ENCODE measurements at places on chromosomes 3 and 15.

- DNase-seq = peak; percentile 61
Measured at GRCh38 chr3:4825436-4826236, 153.6 kb upstream of the BHLHE40 start.

- no peak for DNase-seq
Measured at GRCh38 chr3:157841029-157841428, 265.2 kb downstream of the SHOX2 start.

DNA sequence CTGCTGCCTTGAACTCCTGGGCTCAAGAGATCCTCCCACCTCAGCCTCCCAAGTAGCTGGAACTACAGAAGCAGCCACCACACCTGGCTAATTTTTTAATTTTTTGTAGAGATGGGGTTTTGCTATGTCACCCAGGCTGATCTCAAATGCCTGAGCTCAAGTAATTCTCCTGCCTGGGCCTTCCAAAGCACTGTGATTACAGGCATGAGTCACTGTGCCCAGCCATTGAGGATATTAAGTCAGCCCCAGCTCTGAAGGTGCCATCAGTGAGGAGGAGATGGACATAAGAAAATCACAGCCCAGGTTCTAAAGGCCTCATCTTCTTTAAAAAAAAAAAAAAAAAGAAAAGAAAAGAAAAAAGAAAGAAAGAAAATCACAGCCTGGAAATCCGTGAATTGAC is 26.6 kb upstream of the PSTPIP1 start:
- DNase-seq = no peak

- no peak for DNase-seq
Measured at GRCh38 chr3:113070681-113071113, 79.9 kb downstream of the GTPBP8 start.

DNA sequence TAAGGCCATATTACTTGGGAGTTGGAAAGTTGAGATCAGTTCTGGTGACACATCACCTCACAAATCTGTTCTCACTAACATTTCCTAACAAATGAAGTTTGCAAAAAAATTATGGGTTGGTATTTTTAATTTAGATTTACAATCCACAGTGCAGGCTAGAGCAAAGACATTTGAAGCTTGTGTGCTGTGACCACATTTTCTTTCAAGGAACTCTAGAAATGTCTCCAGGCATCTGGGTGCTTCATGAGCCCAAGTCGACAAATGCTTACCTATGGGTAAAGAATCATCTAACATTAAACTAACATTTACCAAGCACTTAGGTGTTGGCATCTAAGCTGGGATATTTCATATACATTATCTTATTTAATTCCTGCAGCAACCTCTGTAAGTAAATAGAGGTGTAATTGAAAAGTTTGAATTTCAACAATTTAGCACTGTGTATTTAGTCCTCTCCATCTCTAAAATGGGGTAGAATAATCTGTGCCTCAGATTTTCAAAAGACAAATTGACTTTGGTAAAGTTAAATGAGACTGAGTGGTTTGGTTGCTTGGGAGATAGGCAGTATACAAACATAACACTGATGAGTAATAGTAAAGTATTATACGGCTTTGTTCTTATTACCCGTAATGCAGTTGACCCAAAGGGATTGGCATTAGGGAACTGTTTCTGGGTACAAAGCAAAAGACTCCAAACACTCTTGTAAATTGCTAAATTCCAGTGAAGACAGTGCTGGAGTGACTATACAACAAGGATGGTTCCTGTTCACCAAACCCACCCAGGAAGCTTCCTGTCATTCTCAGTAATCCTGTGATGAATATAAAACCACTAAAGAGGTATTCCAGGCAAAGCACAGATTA is 162.5 kb downstream of the TPRG1 start:
- no peak for DNase-seq

DNA sequence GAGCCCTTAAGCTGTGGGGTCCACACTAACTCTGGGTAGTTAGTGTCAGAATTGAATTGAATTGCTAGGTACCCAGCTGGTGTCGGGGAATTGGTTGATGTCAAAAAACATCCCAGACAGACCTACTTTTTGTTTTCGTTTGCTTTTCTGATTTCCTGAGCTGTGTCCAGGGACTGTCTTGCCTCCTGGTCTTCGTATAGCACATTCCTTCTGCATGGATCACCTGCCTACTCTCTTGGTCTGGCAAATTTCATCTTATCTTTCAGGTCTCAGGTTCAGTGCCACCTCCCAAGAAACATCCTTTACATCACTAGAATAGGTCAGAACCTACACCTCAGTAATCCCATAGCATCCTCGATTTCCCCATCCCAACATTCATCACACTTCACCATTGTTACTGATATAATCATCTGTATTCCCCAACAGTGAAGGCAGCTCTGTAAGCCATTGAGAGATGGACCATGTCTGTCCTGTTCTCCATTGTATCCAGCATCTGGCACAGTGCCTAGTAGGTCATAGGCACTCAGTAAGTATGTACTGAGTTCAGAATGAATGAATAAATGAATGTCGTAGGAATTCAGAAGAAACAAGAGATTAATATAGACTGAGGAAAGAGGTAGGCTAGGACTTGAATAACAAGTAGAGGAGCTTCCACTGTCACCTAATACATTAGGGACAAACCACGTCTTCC is 81.2 kb downstream of the ANP32A start:
- DNase-seq = no peak

GRCh38 chr15:39784638-39785037 is 2.0 kb upstream of the FSIP1 start:
- DNase-seq = no peak

- peak; percentile 5 for DNase-seq
Measured at GRCh38 chr15:94387849-94388441, 156.6 kb downstream of the MCTP2 start.

DNA sequence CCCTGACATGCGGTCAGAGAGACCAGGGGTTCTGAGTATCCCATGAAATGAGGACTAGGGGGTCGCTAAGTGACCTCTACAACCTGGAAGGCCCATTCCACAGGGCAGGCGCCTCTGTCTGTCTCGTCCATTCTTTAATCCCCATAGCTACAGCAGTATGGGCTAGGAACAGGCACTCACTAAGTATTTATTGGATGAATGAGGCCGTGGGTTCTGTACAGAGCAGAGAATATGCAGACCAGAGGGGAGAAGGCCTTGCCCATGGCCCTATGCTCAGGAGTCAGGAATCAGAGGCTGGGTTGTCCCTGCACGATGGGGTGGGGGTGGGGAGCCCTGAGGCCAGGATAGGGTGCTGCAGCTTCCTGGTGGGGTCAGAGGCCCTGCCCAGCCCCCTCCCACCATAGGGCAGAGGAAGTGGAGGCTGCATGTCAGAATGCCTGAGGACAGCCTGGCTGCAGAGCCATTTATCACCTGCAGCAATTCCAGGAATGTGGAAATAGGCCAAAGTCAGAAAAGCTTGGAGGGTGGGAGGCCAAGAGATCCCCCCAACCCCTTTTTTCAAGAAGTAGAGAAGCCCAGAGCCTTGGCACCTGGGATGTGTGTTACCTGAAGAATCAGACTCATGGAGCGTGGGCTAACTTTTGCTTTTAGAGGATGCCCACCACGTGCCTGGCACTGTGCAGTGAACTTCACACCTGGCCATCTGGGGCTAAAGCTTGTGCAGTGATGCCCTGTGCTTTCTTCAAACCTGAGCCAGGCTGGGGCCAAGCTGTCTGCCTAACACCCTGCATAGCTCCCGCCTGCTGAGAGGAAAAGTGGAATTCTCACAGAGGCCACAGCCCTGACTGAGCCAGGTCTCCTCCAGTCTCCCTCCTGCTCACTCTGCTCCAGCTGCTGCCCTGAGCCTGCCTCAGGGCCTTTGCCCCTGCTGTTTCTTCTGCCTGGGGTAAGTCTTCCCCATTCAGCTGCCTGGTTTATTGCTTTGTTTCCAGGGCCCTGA is 109.4 kb downstream of the WNT7A start:
- no peak for DNase-seq

- no peak for DNase-seq
Measured at GRCh38 chr3:187698499-187699399, 3.6 kb downstream of the RTP2 start.

- no peak for DNase-seq
Measured at GRCh38 chr15:89948796-89949195, 36.0 kb upstream of the ARPIN start.

- no peak for DNase-seq
Measured at GRCh38 chr3:16145176-16145575, 29.3 kb upstream of the GALNT15 start.
